ENCODE measurements at places on chromosomes 7 and 10.

DNA sequence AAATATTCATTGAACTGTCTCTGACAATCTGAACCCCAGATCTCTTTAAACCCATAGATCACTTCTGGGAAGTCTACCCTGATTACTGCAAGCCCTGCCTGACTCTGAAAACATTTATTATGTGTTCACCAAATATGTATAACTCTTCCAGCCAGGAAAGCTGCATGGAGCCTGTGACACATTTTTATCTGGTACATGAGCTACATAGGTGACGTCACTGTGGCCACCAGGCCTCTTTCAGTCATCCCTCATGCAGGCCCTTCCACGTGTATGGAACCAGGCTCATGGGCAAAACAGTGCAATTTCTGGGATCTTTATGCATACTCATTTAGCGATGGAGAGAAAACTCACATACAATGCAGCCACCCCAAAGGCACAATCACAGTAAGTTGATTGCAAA is 133.9 kb upstream of the NUPR2 start:
- no peak for DNase-seq

- DNase-seq, result no peak
Measured at GRCh38 chr7:100855515-100855914, 3.0 kb downstream of the SLC12A9 start.

GRCh38 chr10:85152496-85152895 is 824.1 kb downstream of the CCSER2 start:
- no peak for DNase-seq

- no peak for DNase-seq
Measured at GRCh38 chr10:124648131-124648475, 96.1 kb downstream of the FAM53B start.

DNA sequence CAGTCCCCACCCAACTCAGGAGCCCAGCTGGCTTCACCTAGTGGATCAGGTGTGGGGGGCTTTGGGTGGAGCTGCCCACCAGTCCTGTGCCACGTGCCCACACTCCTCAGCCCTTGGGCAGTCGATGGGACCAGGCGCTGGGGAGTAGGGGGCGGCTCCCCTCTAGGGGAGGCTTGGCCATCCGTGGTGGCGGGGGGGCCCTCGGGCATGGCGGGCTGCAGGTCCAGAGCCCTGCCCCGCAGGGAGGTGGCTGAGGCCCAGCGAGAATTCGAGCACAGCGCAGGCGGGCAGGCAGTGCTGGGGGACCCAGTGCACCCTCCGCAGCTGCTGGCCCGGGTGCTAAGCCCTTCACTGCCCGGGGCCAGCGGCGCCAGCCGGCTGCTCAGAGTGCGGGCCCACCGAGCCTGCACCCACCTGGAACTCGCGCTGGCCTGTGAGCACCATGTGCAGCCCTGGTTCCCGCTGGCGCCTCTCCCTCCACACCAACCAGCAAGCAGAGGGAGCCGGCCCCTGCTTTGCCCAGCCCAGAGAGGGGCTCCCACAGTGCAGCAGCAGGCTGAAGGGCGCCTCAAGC is 29.3 kb downstream of the ASNS start:
- no peak for DNase-seq

GRCh38 chr7:4162884-4163564 is 519.1 kb upstream of the FOXK1 start:
- no peak for DNase-seq

GRCh38 chr10:8060010-8060703 is 5.7 kb downstream of the GATA3 start:
- DNase-seq, result peak; percentile 42

DNA sequence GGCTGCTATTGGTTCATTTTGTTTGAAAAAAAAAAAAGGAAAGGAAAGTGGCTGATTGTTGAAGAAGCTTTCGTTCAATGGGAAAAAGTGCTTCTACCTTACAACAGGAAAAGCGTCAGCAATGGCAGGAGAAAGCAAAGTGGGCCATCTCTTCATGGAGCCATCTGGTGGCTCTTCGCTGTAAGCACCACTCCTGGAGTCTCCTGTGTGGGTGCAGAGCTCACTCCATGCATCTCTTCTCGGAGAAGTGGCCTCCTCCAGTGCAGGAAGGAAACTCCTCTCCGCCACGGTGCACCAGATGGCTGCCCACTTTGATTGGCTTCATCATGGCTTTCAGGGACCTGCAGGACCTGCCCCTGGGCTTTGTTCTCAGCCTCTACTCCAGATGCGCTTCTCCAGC is 250.9 kb downstream of the PTEN start:
- peak; percentile 37 for DNase-seq

GRCh38 chr7:135748770-135749169 is at the start of gene FAM180A:
TSS of gene FAM180A (minus strand) at chr7:135748813. CDS start at chr7:135748580, 233 bp downstream.
- no peak for DNase-seq

DNA sequence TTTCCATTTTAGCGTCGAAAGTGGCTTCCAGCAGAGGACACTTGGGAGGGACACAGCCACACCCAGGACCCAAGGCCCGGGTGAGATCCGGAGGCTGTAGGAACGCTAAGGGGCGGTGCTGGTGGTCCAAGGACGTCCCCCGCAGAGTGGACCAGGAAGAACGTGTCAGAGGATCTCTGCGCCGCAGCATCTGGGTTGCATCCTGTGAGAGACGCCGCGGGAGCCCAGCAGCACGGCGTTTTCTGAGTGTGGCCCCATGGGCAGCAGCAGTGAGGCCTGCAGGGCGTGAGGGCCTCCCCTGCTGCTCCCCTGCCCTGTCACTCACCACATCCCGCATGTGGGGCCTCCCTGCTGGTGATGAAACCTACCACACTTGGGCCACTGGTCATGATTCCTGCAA is 40.5 kb upstream of the BNIP3 start:
- DNase-seq, result no peak

DNA sequence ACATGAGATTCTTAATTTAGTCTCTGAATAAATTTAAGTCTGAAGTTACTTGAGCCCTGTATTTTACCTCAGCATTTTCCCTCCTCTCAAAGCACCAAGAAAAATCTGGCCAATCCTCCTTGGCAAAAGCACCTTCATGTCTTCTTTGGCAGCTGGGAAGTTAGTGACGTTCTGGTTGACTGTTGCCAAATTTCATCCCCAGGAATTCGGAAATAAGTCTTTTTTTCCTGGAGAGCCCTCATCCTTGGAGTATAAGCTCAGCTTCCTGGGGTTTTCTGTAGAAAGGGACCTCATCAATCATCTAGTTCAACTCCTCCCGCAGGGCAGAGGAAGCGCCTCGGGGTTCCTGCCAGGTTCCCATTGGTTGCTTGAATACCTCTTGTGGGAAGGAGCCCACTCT is 377.6 kb downstream of the PHTF2 start:
- no peak for DNase-seq

DNA sequence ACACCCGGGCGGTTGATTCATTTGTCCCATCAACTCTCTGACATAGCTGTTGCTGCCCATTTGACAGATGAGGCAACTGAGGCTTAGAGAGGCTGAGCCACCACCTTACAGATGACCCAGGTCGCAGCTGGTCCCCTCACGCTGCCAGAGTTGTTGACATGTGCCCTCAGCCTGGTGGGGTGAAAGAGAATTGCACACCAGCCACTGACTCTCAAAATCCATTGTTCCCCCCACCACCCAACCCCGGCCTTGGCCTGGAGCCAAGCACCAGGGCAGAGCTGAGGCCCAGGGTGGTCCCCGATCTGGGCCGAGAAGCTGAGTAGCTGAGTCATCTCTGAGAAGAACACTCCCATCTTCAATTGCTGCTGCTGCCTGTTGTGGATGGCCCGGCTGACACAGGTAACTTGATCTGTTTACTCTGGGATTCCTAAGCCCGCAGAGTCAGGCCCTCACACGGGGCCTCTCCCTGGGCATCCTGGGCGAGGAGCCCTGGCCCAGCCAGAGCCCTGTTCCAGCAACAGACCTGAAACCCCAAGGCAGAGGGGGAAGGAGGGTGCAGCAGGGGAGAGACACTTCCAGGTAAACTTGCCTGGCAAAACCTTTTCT is 27.5 kb downstream of the PVRIG start:
- no peak for DNase-seq

GRCh38 chr10:15461353-15462108 is 90.4 kb upstream of the FAM171A1 start:
- DNase-seq, result no peak

DNA sequence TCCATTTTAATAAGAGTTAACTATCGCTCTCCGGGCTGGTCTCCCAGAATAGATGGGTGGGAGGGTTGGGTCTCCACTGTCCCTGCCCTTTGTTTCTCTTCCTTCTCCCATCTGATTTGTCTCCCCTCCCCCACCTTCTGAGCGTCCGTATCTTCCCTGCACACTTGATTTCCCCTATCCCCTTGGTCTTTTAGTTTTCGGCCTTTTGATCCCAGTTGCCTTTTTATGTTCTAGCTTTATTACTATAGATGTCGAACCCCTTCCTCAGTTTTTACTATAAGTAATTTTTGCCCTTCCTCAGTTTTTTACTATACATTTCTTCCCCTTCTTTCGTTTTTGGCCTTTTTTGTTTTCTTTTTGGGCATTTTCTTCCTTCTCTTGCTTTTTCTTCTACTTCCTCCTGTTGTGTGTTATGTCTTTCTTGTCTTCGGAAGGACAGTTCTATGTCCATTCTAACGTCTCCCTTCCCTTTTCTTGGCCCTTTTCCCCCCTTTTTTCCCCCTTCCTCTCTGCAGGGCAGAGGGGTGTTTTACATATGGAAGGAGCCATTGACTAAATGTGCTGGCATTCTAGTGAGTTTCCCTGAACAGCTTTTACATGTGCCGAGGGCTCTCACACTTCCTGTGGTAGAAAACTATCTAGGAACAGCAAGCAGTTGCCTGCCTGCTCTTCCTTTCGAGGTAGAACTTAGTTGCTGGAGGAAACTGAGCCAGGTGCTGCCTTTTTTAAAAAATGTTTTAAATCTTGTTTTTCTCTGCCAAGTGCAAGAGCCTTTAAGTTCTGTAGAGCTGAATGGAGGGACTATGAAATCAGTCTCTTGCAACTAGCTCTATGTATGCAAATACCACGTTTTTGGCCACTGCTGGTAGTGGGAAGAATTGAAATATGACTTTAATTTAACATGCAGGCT is 2.8 kb downstream of the TET1 start:
- no peak for DNase-seq

DNA sequence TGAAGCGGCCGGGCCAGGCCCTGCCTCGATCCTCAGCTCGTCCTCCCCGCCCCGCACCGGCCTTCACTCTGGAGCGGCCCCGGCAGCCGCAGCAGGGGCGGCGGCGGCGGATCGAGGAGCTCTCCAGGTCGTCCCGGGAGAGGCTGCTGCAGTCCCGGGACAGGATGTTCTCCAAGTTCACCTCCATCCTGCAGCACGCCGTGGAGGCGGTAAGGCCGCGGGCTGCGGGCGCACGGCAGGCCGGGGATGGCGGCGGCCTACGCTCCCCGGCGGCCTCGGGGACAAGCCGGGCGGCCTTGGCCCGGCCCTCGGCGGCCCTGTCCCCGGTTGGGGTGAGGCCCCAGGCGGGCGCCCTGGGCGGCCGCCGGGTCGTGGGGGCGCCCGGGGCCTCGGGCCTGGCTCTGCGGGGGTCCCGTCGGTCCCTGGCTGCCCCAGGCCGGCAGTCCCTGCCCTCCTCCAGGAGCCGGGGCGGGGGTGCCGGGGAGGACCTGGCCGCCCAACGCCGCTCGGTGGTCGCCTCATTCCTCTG is 399 bp downstream of the FHIP2A start:
- DNase-seq, result no peak

DNA sequence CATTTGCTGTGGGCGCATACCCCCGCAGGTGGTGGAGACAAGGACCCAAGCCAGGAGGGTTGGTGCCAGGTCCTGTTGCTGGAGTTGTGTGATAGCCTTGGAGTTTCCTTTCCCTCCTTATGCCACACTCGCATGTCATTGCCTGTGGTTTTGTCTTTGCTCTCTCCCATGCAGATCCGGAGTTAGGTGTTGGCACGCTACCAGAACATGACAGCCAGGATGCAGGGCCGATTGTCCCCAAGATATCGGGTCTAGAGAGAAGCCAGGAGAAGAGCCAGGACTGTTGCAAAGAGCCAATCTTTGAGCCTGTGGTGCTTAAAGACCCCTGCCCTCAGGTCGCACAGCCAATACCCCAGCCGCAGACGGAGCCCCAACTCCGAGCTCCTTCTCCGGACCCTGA is 369.2 kb upstream of the GALNT17 start:
- no peak for DNase-seq

DNA sequence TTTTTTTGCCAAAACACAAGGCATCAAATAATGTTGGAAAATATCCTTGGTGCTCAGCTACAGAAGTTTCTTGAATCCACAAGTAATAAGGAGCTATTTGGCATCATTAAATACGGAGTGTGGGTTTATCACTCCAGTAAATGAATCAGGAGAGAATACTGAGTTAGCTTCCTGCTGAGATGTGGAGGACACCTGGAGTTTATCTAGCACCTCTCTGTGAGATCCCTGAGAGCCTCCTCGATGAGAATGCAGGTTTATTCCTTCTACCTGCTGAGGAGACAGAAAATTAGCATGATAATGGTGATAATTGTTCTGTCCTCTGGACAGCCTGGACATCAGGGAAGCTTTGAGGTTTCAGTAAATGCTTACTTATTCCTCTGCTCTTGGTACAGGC is 40.5 kb downstream of the NRG3 start:
- no peak for DNase-seq

DNA sequence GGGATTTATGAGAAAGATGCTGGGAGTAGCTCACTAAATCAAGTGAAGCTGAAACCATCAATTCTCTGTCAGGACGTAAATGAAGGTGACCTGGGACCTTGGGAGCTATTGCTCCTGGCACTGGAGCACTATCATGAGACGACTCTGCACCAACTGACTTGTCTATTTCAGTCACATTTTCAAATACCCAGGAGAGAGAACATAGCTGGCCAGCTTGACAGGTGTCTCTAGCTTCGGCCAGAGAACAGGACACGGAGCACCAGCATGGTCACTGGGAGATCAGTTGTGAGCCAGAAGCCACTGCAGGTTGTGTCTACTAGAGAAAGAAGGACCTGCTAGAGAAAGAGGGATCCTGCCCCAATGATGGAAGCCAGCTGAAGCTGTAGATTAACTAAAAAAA is 17.4 kb upstream of the ATOH7 start:
- DNase-seq, result no peak

- DNase-seq, result no peak
Measured at GRCh38 chr10:60495338-60496055, 105.8 kb upstream of the ANK3 start.

DNA sequence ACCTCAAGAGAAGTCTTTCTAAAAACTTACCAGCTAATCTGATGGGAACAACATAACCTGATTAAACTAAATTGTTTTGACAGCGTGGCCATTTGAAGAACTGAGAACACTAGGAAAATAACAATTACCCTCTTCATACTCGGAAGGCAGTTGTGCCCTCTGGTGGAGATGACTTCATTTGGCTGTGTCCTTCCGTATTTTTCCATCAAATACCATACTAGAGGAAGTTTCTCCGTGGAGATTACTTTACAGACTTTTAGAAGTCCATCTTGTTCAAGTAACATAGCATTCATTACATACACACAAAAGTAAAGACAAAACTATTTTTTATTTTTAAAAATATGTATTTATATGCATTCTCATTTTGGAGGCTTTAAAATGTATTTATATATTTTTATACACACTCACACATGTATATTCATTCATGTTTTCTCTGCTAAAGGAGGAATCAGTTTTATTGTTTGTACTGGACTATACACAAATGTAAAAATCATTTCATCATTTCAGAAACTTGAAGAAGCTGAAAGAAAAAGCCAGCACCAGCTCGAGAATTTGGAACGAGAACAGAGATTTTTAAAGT is 25.2 kb downstream of the SMNDC1 start:
- DNase-seq, result peak; percentile 47

GRCh38 chr7:50564171-50564570 is 1.0 kb downstream of the DDC start:
- no peak for DNase-seq

GRCh38 chr10:21281765-21282484 is 243.6 kb downstream of the SKIDA1 start:
- no peak for DNase-seq

Data from CD4-positive, alpha-beta T cell treated with Interleukin-1 beta for 1 hour (primary cell).